NCI-H1092 (cell line): ENCODE measurements at places on chromosomes 2 and 18.

GRCh38 chr2:51484605-51485004 is 452.7 kb upstream of the NRXN1 start:
- no peak for DNase-seq

DNA sequence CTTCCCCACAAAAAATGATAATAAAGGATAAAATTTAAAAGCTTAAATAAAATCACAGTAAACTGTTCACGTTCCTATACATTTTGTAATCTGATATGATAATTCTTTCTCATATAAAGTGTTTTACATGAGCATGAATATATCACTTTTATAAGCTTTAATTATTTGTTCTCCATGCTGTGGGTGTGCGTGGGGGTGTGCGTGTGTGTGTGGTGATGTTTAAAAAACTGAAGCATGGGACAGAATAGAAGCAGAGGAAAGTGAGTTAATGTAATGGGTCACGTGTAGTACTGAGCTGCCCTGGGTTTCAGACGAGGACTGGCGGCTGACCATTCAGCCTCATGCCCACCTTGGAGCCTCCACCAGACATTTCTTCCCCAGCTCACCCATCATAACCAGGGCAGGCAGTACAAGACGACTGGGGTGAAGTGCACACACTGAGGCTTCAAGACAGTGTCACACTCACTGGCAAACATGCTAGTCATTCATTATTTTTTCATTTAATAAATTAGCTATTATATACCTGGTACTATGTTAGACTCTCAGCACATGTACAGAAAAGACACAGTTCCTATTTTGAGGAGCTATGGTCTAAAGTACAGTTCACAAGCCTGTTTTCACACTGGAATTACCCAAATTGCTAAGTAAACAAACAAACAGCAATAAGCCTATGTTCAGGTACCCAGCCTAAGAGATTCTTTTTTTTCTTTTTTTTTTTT is 97.2 kb upstream of the LPIN2 start:
- no peak for DNase-seq

GRCh38 chr2:140508756-140509155 is 1622.1 kb downstream of the LRP1B start:
- no peak for DNase-seq

- no peak for DNase-seq
Observed at GRCh38 chr2:235390816-235391194, 103.0 kb upstream of the AGAP1 start.

GRCh38 chr18:10265560-10266333 is 188.7 kb upstream of the APCDD1 start:
- DNase-seq: no peak

DNA sequence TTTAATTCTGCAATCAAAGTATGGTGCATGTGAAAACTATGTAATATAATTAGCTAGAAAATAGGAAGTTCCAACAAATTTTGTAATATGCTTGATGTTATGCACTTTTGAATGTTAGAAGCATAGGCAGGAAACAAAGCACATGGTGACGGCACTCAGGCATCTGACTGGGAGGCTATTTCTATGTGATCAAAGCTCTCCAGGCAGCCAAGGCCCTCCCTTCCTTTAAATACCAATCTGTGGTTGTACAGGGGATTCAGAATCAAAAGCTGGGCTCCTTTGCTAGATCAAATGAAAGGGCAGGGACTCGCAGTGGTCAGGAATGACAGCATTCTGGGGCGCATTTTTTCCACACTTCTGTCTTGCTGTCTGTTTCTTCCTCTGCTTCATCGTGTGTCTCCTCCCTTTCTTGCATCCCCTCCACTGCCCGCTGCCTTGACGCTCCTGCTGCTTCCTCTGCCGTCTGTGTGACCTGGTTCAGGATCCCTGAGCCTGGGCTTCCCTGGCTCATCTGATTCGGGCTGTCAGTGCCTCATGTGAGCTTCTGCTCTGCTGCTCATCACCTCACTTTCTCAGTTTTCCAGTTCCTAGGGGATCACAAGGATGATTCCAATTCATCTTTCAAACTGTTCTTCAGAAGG is 30.9 kb downstream of the TMEM182 start:
- DNase-seq: no peak

GRCh38 chr2:229539628-229540027 is 174.7 kb downstream of the DNER start:
- no peak for DNase-seq

DNA sequence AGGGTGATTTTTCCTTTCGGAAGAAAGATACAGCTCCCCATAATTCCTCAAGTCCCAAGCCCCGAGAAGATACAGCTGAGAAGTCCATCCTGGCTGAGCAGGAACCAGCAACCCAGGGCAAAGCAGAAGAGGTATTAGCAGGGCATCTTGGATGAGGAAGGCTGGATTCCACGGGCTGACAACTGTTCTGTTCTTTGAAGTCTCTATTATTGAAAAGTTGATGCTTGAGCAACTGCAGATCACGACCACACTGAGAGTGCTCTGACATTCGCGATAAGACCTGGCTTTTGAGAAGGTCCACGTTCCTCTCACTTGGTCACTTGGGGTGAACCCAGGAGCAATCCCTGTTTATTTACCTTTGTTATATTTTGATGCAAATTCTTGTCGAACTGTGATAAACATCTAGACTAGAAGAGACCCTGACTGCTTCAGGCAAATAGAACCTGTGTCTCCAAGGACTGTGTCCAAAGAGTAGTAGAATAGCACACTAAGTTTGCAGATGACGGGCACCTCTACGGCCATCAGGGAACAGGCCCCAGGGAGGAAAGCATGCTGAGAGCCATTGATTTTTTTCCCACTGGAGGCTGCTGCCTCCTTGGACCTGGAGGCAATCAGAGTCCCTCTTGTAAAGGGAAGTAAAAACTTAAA is 133.1 kb downstream of the ARL4C start:
- DNase-seq: no peak

DNA sequence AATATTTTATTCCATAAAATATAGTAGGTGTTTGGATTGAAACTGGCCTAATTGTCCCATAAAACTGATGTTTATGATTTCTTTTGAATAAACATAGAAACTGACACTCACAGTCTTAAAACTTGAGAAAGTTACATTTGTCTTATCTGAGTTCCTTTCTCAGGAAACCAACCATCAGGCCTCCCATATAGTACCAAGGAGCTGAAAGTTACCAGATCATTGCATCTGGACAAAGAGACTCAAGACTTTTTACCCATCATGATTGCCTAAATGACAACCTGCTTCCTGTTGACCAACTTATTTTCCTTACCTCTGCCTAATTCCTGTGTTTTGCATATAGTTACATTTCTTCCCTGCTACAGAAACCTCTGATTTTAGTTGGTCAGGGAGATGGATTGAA is 137.0 kb upstream of the XPO1 start:
- DNase-seq: no peak

DNA sequence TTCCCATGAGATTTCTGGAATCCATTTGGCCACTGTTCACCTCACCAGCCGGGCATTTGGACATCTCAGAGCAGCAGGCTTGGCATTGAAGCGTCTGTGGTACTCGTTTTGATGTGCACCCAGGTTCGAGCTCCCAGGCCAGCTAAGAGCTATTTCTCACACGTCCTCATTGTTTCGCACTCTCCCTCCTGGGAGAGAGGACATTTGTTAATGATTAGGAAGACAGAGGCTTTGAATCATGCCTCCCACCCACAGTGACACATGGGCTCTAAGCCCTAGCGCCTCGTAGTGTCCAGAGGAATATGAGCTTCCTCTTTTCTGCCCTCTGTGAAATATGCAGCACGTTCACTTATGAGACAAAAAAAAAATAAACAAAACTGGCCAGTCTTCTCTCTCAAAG is 361.8 kb downstream of the RND3 start:
- DNase-seq: no peak

GRCh38 chr2:200411831-200412230 is 98.0 kb downstream of the KCTD18 start:
- DNase-seq: no peak
